ENCODE measurements at places on chromosomes 3 and 15. TPM values are rescaled to one million over a fixed set of nuclear protein-coding genes. Genes with fewer than 3 reads are reported as not detected.
A peak's percentile ranks its signal among the peaks of the same experiment; 100 is the strongest.

TMEM212 gene
- not detected for total RNA-seq

DNAJA4 gene
- 57.4 TPM for total RNA-seq

DNA sequence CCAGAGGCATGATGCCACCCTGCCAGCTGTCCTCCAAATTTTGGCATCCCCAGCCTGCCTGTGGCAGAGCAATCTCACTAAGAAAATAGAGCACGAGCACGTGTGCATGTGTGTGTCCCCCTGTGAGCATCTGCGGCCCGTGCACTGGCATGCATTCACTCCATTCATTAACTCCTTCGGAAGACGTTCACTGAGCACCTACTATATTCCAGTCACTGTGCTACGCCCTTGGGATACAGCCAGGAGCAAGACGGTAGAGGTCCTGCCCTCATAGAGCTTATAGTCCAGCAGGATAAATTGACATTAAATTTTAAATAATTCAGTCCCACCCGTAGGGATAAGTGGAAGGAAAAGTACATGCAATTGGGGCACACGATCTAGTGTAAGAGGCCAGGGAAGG lies 40.0 kb upstream of the HES1 start:
- no peak overlapping the region for H3K27ac ChIP-seq
- no peaks in the 10 kb centered on the region for H3K36me3 ChIP-seq
- peaks cover 11% of the 10 kb centered on the region for H3K4me1 ChIP-seq
- no peak for DNase-seq
- H3K27me3 ChIP-seq: peaks cover 7% of the 10 kb centered on the region
- H3K4me3 ChIP-seq: no peak overlapping the region

CCR2 gene
- 1.1 TPM for total RNA-seq

AGBL1 gene
- total RNA-seq: 0.14 TPM

DNA sequence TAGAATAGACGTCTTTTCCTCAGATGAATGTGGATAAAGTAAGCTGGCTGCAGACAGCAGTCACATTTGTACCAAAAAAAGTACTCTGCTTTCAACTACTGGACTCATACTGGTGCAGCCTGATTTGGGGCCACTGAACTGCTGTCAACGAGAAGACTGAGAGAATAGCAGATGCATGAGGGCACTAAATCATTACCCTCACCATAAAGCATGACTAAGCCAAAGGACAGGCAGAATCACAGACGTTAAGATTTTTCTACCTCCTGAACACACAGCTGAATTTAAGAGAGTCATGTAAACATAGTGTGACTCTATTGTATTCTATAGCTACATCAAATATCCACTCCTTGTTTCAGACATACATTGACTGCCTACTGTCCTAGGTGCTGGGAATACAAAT lies 67.8 kb upstream of the CDAN1 start:
- H3K4me3 ChIP-seq: no peak overlapping the region
- no peaks in the 10 kb centered on the region for H3K36me3 ChIP-seq
- DNase-seq: no peak

DNA sequence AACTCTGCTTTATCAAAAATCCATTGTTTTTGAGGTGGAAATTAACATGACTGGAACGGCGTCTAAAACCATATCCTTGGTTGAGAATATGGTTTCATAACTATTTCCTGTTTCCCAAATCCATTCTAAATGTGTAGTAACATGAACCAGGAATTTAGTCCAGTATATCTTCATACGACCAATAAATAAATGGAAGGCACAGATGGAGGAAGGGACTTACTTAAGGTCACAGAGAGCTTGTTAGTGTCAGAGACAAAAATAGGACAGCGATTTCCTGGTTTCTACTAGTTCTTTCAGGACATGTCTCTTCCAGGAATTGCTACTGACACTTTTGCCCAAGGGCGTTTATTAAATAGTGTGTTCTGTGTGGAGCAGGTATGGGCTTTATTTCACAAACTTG lies 41.2 kb downstream of the HES1 start:
- H3K4me3 ChIP-seq: no peak overlapping the region
- H3K36me3 ChIP-seq: no peaks in the 10 kb centered on the region
- peaks cover 28% of the 10 kb centered on the region for H3K27me3 ChIP-seq

- no peak for DNase-seq
- no peak overlapping the region for H3K4me3 ChIP-seq
- no peak overlapping the region for H3K27ac ChIP-seq
- no peaks in the 10 kb centered on the region for H3K27me3 ChIP-seq
Measured at GRCh38 chr15:101153801-101154656, 97.8 kb downstream of the CHSY1 start.

DNA sequence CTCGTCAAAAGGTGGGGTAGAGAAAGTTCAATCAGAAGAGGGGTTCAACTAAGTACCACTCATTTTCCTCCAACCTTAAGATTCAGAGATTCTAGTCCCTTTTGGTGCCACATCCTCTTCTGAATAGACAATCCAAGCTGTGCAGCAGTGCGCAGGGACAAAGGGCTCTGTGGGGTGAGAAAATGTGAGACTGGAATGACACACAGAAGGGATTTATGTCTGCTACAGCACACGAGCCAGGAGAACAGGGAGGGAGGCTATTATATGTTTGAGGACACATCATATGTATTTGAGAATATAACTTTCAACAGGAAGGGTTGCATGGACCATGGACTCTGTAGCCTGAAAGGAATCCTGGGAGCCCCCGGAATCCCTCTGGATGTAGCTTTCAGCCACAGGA lies 33.0 kb downstream of the LSM3 start:
- H3K4me1 ChIP-seq: no peaks in the 10 kb centered on the region
- no peaks in the 10 kb centered on the region for H3K36me3 ChIP-seq
- H3K27me3 ChIP-seq: peaks cover 2% of the 10 kb centered on the region

C3orf85 gene
- total RNA-seq: not detected

ATP8B4 gene
- total RNA-seq: 75.3 TPM

LRRK1 gene
- total RNA-seq: 2.4 TPM

OR5H15 gene
- total RNA-seq: not detected

DNA sequence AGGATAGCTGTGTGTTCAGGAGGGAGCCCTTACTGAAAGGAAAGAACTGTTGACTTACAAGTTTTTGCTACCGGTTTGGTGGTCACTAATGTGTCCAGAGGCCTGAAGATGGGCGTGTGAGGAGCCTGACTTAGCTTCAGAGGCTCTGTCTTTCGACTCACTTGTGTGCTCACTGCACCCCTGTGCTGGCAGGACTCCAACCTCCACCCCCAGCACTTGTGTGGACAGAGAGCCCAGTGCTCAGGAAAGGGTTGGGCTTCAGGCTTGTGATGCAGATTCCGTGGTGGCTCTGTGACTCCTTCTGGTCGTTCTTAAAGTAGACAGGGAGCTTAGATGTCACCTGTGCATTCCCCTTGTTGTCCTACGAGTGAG lies 100.9 kb downstream of the PGPEP1L start:
- no peaks in the 10 kb centered on the region for H3K27me3 ChIP-seq
- no peak for DNase-seq
- peaks cover 8% of the 10 kb centered on the region for H3K4me1 ChIP-seq
- H3K36me3 ChIP-seq: peaks cover 5% of the 10 kb centered on the region
- no peak overlapping the region for H3K27ac ChIP-seq

SLC24A5 gene
- total RNA-seq: not detected

GOLGA8M gene
- 0.55 TPM for total RNA-seq

DNA sequence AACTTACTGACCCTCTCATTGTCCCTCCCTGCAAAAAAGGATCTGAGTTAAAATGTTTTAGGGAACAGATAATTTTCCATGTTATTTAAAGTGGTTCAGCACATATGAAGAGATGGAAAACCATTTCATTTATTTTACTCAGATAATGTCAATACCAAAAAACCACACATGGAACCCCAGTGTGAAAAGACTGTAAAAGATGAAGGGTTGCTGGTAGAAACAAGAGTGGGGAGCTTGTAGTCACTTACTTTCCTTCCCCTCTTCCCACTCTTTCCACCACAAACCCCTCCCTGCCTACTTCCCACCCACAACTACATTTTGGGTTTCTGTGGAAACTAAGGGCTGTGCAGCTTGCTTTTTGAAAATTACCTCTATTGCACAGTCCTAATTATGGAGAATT lies 18.5 kb upstream of the KLHL25 start:
- peaks cover 7% of the 10 kb centered on the region for H3K4me1 ChIP-seq
- no peak for DNase-seq
- peak overlapping the region; percentile 28 for H3K27ac ChIP-seq
- peaks cover 2% of the 10 kb centered on the region for H3K27me3 ChIP-seq
- no peak overlapping the region for H3K4me3 ChIP-seq

DNA sequence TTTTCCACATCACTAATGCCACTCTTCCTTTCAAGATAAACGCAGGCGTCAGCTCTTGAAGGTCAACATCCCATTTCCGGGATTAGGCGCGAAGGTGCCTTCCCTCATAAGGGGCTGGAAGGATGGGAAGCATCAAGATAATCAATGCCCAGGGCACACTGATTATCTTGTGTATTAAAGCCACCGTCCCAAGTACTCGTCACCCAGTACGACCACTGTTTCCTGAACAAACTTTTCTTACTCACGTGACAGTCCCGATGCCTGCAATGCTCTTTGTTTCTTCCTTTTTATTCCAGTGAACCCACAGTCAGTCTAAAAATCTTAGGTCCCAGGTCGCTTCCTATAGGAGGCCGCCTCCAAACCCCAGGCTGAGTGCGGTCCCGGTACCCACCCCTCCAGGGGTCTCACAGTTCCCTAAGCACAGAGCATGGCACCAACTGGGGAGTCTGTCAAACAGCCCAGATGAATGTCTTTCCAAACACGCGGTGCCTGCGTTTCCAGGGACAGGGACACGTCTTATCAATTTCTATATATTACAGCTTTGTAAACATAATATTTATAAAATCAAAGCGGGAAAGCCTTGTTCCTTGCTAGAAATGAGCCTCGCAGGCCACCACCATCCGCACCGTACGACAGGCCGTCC lies 589 bp downstream of the ANAPC13 start:
- H3K4me1 ChIP-seq: peaks cover 37% of the 10 kb centered on the region
- H3K27ac ChIP-seq: peak overlapping the region; percentile 99
- no peak for DNase-seq
- H3K36me3 ChIP-seq: peaks cover 37% of the 10 kb centered on the region

DNA sequence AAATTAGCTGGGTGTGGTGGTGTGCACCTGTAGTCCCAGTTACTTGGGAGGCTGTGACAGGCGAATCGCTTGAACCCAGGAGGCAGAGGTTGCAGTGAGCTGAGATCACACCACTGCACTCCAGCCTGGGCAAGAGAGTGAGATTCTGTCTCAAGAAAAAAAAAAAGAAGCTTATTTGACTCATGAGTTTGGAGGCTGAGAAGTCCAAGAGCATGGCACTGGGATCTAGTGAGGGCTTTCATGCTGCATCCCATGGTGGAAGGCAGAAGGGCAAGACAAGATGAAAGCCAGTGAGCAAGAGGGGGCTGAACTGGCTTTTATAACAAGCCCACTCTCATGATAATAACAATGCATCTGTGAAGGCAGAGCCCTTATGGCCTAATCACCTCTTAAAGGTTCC lies 33.4 kb downstream of the SEC62 start:
- no peak overlapping the region for H3K27ac ChIP-seq
- peaks cover 27% of the 10 kb centered on the region for H3K36me3 ChIP-seq
- no peak overlapping the region for H3K4me3 ChIP-seq
- no peak for DNase-seq

DNA sequence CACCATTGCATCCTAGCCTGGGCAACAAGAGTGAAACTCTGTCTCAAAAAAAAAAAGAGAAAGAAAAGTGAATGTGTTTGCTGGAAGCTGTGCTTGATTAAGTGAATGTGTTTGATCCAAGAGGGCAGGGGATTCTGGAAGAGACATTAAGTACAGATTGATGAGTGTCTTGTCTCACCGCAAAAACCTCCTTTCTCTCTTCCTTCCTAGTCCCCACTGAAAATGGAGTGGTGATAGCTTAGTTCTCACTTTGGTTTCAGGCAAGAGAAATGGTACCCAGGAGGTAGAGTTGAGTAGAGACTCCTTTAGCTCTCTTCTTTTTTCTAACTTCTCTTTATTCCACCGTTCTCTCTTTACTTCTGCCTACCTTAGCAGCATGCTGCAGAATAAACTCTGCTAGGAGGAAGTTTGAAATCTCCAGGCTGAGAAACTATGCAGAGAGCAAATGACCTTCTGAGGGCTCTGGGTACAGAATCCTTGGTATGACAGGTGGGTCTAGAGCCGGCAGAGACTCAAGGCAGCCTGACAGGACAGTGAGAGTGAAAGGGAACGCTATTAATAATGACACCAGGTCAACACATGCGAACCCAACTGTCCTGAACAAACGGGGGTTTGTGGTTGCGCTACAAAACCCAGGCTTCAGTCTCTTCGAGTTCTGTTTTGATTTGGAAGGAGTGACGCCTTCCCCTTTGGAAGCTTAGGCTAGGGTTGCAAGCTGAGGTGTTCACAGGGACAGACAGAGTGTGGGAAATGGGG lies 74.9 kb downstream of the SMAD3 start:
- H3K27me3 ChIP-seq: no peaks in the 10 kb centered on the region
- peaks cover 58% of the 10 kb centered on the region for H3K4me1 ChIP-seq
- H3K36me3 ChIP-seq: peaks cover 22% of the 10 kb centered on the region
- no peak overlapping the region for H3K4me3 ChIP-seq
- H3K27ac ChIP-seq: no peak overlapping the region

DNA sequence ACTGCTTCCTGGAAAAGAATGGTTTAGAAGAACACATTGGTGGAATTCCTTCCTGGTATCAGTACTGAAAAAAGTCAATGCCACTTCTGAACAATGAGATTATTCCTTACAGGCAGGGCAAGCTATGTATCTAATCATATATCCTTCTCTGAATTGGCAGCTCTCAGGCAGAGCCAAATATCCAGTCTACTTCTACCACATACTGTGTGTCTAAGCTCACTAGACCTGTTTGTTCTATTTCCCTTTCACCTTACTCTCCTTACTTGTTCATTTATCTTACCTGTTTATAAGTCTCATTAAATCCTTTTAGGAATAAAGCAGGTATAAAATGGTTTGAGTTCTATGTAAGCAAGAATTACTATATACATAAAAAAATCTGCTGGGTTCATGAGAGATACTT lies 8.3 kb downstream of the SETMAR start:
- H3K4me3 ChIP-seq: no peak overlapping the region
- no peak overlapping the region for H3K27ac ChIP-seq
- peaks cover 31% of the 10 kb centered on the region for H3K36me3 ChIP-seq
- no peak for DNase-seq

- H3K36me3 ChIP-seq: no peaks in the 10 kb centered on the region
- DNase-seq: no peak
- no peak overlapping the region for H3K4me3 ChIP-seq
- H3K27ac ChIP-seq: no peak overlapping the region
Measured at GRCh38 chr3:168003911-168004310, 91.8 kb downstream of the GOLIM4 start.

GRCh38 chr3:190517687-190518086 lies 3.8 kb downstream of the IL1RAP start:
- no peaks in the 10 kb centered on the region for H3K27me3 ChIP-seq
- H3K4me1 ChIP-seq: peaks cover 53% of the 10 kb centered on the region
- no peak overlapping the region for H3K4me3 ChIP-seq
- no peak overlapping the region for H3K27ac ChIP-seq
- no peak for DNase-seq
- H3K36me3 ChIP-seq: peaks cover 64% of the 10 kb centered on the region

PP2D1 gene
- not detected for total RNA-seq

SLC12A8 gene
- 1.4 TPM for total RNA-seq

- H3K27ac ChIP-seq: no peak overlapping the region
- no peak for DNase-seq
- H3K27me3 ChIP-seq: peaks cover 2% of the 10 kb centered on the region
- no peak overlapping the region for H3K4me3 ChIP-seq
- H3K36me3 ChIP-seq: no peaks in the 10 kb centered on the region
- H3K4me1 ChIP-seq: no peaks in the 10 kb centered on the region
Measured at GRCh38 chr3:157248590-157249422, 88.9 kb upstream of the CCNL1 start.

GRCh38 chr3:64143409-64144130 lies 81.7 kb downstream of the PRICKLE2 start:
- no peak overlapping the region for H3K4me3 ChIP-seq
- no peaks in the 10 kb centered on the region for H3K4me1 ChIP-seq
- DNase-seq: no peak
- no peaks in the 10 kb centered on the region for H3K36me3 ChIP-seq
